Lower leg skin (tissue), 4 donors: ENCODE measurements at places on chromosomes 2 and 18. TPM values are rescaled to one million over a fixed set of nuclear protein-coding genes. Genes with fewer than 3 reads are reported as not detected.
A peak's percentile ranks its signal among the peaks of the same experiment; 100 is the strongest.

FIGN gene
- total RNA-seq, result 1.2 TPM

CCDC74B gene
- 0.84 TPM for total RNA-seq

DNA sequence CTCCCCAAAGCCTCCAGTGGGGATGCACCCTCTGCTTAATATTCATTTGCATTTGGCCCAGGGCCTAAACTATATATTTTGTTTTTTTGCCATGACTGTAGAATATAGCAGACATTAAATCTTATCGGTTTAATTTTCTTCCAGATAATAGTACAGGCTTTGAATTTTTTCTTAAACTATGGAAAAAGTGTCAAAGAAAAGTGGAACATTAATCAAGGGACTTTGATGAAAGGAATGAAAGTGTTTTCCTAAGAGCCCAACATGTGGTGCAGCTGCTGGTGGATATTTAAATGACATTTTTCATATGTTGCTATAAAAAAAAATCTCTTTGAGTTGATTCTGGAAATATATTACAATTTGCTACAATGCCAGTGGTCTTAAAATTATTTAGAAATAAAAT, 346.8 kb downstream of the CYP26B1 start:
- no peak for DNase-seq

- no peak for DNase-seq
Measured at GRCh38 chr18:3872641-3873040, 422.7 kb downstream of the TGIF1 start.

DNA sequence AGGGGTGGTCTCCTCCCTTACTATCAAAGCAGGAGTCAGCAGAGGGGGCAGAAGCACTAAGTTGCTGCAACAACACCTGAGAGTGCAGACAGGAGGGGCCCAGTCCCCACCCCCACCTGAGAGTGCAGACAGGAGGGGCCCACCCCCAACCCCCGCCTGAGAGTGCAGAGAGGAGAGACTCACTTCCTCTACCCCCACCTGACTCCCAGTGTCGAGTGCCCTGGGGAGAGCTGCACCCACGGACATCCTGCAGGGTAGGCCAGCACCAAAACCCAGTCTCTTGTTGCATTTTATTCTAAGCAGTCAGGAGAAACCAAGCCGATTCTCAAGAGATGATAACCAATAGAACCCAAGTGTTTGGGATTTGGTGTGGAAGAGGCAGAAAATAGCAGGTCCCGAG, 78.4 kb downstream of the NAPG start:
- DNase-seq, result no peak

GRCh38 chr2:101396316-101396717, 9.0 kb upstream of the CREG2 start:
- DNase-seq, result no peak

DNA sequence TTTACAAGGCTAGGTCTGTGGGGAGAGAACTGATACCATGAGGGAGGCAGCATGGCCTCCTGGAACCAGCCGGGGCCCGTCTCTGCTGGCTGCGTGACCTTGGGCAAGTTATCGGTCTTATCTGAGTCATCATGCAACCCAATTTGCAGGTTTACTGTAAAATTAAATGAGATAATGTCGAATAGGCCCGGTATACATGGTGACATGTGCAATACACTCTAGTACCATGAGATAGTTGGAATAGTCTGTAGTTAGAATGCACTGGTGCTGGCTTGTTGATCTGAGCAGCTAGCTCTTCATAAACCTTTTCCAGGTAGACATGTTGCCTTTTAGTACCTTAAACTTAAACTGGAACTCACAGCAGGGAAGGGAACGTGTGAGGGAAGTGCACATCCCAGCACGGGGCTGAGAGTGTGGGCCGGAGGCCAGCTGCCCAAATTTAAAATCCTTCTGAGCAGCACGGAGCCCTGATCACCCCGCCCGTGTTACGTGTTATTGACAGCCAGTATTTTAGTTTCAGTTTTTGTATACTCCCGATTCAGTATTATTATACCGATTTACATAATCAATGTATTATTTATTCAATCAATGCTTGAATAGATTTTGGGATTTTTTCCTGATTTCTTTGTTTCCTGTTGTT, 72.4 kb upstream of the HS6ST1 start:
- DNase-seq, result no peak

VSNL1 gene
- total RNA-seq, result 4.9 TPM

SERPINB13 gene
- 15.4 TPM for total RNA-seq

DNA sequence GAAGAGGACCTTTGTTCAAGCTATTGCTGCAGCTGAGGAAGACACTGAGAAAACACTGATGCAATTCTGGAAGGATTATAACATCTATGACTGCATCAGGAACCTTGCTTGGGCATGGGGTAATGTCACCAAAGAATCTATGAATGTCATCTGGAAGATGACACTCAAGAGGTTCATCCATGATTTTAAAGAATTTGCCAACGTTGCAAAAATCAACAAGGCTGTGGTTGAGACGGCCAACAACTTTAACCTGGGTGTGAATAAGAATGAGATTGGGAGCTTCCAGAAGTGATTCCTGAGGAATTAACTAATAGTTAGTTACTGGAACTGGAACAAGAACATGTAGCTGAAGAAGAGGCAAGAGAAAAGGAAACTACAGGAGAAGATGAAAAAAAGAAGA, 126.4 kb upstream of the SP5 start:
- DNase-seq, result no peak

COLEC11 gene
- total RNA-seq, result not detected

CNGA3 gene
- total RNA-seq, result not detected

GRCh38 chr2:44148999-44149398, 19.7 kb upstream of the PPM1B start:
- no peak for DNase-seq

IL36G gene
- 24.2 TPM for total RNA-seq

- DNase-seq, result no peak
Measured at GRCh38 chr2:216632952-216633615, at the start of gene IGFBP2. IGFBP2 (plus strand) TSS chr2:216633420; CDS start chr2:216633524, 104 bp downstream.

- DNase-seq, result peak; percentile 37
Measured at GRCh38 chr2:146927080-146927711, 917.6 kb upstream of the ACVR2A start.

DNA sequence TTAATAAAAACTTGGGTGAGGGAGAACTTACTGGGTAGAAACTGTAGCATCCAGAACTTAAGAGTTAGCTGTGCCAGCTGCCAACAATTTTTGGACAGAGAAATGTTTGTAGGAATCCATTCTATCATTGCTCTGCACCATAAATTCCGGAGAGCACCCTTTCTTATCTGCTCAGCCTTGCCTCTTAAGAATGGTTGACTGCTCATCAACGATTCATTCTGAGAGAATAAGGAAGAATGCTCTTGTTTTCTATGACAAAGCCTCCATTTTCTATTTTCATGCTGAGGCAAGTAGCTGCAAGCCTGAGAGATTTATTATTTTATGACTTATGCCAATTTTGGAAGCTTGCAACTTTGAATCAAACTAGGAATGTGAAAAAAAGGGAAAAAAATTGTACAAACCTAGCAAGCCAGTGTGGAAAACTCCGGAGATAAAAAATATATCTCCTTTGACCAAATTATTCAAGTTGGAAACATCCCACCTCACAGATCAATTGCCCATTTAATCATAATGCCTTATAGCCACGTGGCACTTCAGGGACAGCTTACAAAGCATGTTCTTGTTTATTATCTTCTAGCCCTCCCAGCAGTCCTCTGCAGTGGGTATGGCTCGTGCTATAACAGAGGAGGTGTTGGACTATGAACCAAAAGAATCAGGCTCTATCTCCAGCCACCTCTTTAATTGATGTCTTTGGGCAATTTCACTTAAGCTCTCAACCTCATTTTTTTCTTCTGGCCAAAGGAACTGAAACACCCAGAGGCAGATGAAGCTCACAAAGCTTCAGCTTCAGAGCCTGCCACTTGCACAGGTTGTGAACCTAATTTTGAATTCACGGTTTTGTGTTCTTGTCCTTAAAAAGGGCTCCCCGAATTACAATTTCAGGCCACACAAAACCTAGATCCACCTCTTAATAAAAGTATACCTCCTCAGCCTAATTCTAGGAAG, 40.9 kb upstream of the ATL2 start:
- no peak for DNase-seq

- no peak for DNase-seq
Measured at GRCh38 chr2:188811522-188811921, 162.7 kb upstream of the COL3A1 start.

DNA sequence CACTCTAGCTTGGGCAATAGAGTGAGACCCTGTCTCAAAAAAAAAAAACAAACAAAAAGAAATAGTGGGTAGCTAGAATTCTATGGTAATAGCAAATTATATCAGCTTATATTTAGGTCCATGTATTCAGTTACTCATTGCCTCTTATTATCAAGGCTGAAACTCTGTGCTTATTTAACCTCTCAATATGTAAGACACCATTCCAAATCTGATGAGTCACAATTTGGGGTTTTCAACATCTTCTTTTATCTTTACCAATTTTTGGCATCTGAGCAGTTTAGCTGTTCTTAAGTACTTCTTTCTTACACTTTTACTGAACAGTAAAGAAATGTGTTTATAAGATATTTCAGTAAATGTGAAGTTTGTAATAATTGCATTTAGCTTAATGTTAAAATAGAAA, 69.3 kb downstream of the TTC27 start:
- no peak for DNase-seq

DNA sequence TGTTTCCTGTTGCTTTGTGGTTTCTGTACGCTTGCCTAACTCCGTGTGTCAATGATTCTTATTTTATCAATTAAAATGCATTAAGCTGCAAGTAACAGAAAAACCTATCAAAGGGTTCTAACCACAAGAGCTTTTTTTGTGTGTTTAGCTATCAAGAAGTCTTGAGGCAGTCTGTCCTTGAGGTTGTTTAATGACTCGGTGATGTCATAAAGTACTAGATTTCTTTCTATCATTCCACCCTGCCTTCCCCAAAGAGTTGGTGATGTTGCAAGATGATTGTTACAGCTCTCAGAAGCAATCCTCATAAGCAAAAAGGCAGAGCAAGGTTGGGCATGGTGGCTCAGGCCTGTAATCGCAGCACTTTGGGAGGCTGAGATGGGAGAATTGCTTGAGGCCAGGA, 51.9 kb upstream of the SPTBN1 start:
- DNase-seq, result no peak

DNA sequence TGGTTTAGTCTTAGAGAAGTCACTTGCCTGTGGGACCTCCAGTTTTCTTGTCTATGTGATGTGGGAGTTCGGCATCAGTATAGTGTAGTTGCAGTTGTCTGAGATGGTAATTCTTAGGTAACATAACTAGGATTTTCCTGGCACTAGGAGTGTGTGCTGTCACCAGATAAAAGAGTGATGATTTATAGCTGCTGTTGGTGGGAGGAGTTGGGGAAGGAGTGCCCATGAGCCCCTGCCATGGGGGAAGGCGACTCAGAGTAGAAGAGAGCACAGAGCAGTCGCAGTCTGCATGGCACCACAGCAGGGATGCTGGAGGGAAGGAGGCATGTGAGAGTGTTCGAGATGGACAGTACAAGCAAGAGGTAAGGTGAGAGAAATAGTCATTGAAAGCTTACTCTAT, 38.7 kb downstream of the ATP9B start:
- no peak for DNase-seq

ICA1L gene
- 3.0 TPM for total RNA-seq

DNA sequence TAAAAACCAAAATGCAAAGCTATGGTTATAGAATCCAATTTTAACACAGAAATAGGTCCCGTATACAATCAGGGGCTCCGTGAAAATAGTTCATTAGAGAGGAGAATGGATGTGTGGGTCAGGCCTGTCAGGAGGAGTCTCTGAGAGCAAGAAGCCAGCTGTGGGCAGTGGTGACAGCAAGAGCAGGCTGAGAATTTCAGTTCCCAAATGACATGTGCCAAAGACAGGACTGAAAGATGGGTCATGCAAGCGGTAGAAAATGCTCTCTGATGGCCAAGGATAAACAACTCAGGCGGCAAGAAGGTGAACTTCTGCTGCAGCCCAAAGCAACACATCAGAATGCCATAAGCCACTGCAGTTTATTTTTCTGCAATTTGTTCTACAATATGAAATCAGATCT, 100.4 kb downstream of the CCDC141 start:
- DNase-seq, result no peak

DNA sequence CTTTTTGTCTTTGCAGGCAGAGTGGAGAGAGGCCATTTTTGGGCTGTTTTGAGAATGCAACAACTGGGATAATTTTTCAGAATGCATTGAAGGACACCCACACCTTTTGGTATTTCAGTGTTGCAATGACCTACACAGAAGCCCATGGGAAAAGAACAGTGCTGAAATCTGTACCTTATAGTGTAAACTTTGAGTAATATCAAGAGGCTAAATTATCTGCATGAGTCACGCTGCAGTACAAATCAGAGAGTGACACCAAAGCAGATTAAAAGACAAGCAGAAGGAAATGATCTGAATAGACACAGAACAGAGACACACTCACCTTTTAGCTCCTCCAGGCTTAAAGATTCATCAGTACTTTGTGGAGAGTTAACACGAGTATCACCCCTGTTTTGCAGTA, 265.3 kb downstream of the PAX3 start:
- DNase-seq, result no peak

DNA sequence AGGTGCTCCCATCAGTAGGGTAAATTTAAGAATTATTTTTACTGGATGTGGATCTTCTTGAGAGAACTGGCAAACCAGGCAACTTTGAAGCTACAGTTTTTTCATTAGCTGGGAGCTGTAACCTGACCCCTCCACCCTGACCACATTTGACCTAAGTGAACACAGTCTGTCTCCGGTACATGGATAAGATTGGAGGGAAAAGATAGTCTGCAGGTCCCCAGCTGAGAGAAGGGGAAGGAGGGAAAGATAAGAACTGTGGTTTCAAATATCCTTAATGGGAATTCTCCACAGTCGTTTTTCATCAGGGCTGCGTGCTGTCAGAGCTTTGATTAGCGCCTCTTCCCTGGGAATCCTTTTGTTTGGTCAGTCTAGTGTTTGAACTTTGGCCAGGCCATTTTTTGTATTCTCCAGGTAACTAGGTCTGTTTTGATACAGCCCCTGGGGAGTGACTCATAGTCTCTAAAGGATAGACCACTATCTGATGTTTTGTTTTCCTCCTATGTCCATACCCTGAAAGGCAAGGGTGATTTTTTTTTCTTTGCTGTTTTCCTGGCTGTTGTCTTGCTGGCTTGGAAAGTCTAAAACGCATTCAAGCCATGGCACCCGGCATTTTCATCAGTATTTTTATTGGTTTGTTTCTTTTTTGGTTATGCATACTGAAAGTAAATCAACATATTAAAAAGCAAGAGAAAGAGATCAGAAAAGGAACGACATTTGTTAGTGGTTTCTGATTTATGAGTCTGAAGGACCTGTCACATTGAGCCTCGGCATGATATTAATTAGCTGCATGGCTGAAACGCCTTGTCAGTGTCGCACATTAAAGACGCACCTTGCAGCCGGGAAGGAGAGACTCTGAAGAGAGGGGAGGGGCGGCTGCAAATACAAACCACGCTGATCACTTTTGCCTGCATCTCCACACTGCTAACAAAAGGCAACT, 183.4 kb upstream of the FN1 start:
- DNase-seq, result no peak

- DNase-seq, result no peak
Measured at GRCh38 chr18:6623278-6623677, 106.2 kb upstream of the ARHGAP28 start.

MTCL1 gene
- total RNA-seq, result 5.6 TPM

DYNAP gene
- not detected for total RNA-seq
